ENCODE measurements at places on chromosomes 3 and 15. TPM values are rescaled to one million over a fixed set of nuclear protein-coding genes. Genes with fewer than 3 reads are reported as not detected.

The CMSS1 gene
- total RNA-seq, result 36.7 TPM

The NR1I2 gene
- total RNA-seq, result 0.07 TPM

The IL12A gene
- 0.42 TPM for total RNA-seq

The RASGRP1 gene
- total RNA-seq, result 1.1 TPM

The LRRC31 gene
- total RNA-seq, result not detected

The CYP19A1 gene
- total RNA-seq, result 0.60 TPM

The JAGN1 gene
- 34.0 TPM for total RNA-seq

The LYZL4 gene
- not detected for total RNA-seq

The TMIE gene
- total RNA-seq, result 0.95 TPM

The ONECUT1 gene
- not detected for total RNA-seq

The RHO gene
- not detected for total RNA-seq

The A4GNT gene
- total RNA-seq, result not detected

The RFTN1 gene
- 25.0 TPM for total RNA-seq

The KCNH8 gene
- not detected for total RNA-seq

The GPR160 gene
- total RNA-seq, result 0.72 TPM

The P2RY13 gene
- 0.23 TPM for total RNA-seq

The MB21D2 gene
- 3.1 TPM for total RNA-seq

The FOXL2NB gene
- total RNA-seq, result not detected

The SPATA12 gene
- not detected for total RNA-seq

The WNT5A gene
- 3.2 TPM for total RNA-seq

The CCR3 gene
- not detected for total RNA-seq

The ADAMTS17 gene
- total RNA-seq, result 1.2 TPM

The TRH gene
- total RNA-seq, result not detected

The CFAP20DC gene
- total RNA-seq, result 0.27 TPM

The MYZAP gene
- total RNA-seq, result 610 TPM

The ITIH1 gene
- not detected for total RNA-seq

The ALDH1A3 gene
- 6.6 TPM for total RNA-seq

The HIGD1A gene
- 345 TPM for total RNA-seq

The SH2D7 gene
- not detected for total RNA-seq

The LRRC28 gene
- 22.7 TPM for total RNA-seq

The P2RY12 gene
- 1.1 TPM for total RNA-seq

The TMEM212 gene
- total RNA-seq, result not detected

The PLSCR5 gene
- not detected for total RNA-seq

The ZNF710 gene
- total RNA-seq, result 22.4 TPM

The PSTPIP1 gene
- total RNA-seq, result 1.9 TPM

The KY gene
- total RNA-seq, result 9.8 TPM

The NEK11 gene
- 1.5 TPM for total RNA-seq

The CYP8B1 gene
- total RNA-seq, result not detected

The SPINK8 gene
- total RNA-seq, result not detected

The FGF7 gene
- 21.6 TPM for total RNA-seq

The C3orf22 gene
- total RNA-seq, result not detected

Measured in heart left ventricle (tissue), 16 donors.